Activated naive CD8-positive, alpha-beta T cell treated with anti-CD3 and anti-CD28 coated beads for 36 hours (primary cell): ENCODE measurements at places on chromosomes 13 and 19. TPM values are rescaled to one million over a fixed set of nuclear protein-coding genes. Genes with fewer than 3 reads are reported as not detected.

Gene ZGLP1
- 3.4 TPM for total RNA-seq

Gene RNASEH2A
- total RNA-seq, result 46.1 TPM

Gene SIGLEC8
- total RNA-seq, result not detected

- no peak for DNase-seq
Measured at GRCh38 chr13:29640665-29641064, 45.2 kb upstream of the SLC7A1 start.

GRCh38 chr19:12752056-12752781 is 628 bp downstream of the BEST2 start:
- no peak for DNase-seq

DNA sequence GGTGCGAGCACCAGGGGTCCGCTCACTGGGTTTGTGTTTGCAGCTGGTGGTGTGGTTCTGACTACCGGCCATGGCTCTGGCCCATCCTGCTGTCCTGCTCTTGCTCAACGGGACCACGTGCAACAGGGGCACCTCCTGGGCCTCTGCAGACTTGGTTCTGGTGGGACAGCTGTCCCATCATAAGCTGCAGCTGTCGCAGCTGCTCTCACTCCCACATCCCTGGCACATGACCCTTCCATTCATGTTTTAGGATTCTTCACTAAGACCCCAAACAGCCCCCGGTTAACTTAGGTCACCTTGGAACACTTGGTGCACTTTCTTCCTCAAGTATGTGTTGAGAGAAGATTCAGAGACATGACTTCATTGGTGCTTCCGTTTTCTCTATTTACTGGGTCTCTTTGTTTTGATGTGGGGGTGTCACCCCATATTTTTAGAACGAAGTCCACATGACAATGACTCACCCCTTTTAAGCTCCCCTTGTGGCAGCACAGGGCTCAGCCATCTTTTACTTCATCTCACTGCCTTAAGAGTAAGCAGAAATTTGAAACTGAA is 68.4 kb upstream of the ARHGEF7 start:
- DNase-seq, result no peak

DNA sequence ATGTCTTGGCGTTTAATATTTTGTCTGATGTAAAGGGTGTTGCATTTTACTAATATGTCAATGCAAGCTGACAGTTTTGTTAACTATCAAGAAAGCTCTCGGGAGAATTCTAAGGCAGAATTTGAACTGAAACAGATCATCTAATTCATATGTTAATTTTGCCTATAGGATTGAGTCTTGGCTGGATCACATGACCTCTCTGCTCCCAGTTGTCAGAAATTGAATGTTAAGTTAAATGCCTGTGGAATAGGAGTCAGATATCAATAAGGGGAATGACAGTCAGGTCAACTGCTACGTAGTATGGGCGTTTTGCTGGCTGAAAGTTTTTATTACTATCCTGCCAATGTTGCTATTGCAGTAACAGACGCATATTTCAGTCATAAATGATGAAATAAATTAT is 358.5 kb downstream of the MYO16 start:
- no peak for DNase-seq

DNA sequence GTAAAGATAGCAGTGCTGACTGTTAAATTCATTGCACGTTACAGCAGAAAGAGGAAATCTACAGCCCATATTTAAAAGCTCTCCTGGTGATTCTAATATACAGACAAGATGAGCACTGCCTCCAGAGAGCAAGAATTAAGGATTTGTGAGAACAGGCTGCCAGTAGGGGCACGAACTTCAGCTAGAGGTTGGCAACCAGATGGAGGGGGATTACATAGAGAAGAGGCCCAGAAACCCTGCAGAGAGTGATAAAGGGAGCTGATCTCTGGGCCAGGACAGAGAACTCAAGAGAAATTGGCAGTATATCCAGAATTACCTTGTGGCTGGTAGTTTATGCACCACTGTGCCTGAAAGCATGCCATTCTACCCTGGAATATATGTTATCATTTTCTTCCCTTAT is 144.8 kb downstream of the UFM1 start:
- DNase-seq, result no peak

- DNase-seq, result peak; percentile 32
Measured at GRCh38 chr19:30669329-30670010, 297.3 kb downstream of the ZNF536 start.

Gene LRP3
- 0.91 TPM for total RNA-seq

DNA sequence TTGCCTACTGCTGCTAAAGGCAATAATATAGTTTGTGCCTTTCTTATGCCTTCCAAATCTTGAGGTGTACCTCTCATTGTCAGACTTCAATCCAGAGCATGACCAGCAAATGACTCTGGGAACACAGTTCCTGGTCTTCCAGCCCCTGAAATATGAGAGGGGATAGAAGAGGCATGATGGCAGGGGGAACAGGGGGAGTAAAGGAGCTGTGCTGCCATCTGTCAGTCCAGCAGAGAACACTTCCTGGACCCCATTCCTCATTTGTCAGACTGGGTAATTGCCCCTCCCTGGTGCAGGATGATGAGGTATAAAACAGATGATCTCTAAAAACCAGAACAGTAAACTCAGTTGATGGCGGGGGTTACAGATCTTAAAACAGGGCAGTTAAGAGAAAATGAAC is 618.7 kb downstream of the DIAPH3 start:
- no peak for DNase-seq

Gene PRSS57
- not detected for total RNA-seq

Gene TJP3
- total RNA-seq, result 0.24 TPM

DNA sequence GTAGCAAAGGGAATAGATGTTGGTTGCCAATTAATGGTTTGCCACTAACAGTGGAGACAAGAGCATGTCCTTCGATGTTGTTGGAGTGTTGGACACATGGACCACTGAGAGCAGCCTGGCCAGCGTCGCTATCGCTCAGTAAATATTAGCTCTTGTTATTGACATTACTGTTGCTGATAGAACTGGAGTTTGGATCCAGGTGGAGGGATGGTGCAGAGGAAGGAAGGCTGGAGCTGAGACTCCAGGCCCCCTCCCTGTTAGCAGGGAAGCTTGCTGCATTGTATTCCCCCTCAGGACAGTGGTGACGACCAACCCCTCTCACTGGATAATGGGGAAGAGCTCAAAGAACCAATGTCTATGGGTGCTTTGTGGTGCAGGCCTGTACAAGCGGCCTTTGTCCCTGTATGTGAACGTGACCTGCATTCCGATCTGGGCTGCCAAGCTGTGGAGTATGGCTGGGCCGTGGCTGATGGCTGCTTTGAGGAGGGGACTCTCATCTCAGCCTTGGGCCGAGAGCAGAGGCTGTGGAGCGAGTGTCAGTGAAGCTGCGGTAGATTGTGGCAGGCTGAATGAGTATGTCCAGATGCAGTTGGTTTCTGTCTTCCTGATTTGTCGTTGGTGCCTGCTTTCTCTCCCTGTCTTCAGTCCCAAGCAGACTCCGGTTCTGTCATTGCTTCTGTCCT is 7.0 kb downstream of the CLASRP start:
- no peak for DNase-seq

DNA sequence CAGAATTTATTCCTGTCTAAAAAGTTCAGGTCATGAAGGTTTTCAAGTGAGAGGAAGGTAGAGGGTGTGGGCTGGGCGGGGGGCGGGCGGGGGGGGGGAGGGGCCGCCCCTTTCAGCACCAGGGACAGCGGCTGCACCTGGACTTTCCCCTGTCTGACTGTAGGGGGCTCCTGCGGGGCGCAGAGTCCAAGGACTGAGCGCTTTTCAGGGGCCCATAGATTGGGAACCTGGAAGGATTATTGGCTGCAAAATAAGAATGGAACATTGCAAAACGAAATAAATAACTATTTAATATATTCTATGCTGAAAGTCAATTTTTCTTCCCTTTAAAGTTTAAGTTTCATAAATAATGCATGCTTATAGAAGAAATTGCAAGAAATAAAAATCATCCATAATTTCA is 8.9 kb upstream of the CYP4F3 start:
- peak; percentile 22 for DNase-seq

DNA sequence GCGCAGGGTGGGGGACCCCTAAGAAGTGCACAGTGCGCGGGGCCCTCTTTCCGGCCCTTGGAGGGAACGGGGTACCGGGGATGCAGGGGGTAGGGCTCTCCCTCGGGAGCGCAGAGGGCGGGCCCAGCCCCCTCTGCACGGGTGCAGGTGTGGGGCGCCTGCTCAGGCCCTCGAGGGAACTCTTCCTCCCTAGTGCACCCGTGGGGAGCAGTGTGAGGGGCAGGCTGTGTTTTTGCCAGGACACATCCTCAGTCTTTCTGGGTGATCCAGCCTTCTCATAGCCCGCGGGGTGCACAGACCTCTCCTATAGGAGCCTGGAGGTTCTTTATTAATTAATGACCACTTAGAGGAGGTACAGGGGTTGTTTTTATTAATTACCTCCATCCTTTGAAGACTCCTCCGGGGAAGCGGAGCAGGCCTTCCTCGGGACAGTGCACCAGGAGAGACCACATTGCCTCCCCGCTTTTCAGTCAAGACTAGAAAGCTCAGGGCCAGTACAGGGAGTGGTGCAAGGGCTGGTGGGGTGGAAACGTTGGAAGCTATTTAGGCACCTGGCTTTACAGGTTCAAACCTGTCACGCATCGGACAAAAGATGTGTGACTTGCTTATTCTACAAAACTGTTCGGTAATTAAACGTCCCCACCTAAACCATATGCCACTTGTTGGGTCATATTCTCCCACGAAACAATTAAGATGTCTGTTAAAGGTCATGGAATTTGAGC is 598 bp upstream of the GJB6 start:
- no peak for DNase-seq

Gene OR7C1
- total RNA-seq, result not detected

GRCh38 chr13:37070145-37070695 is 10.7 kb upstream of the SUPT20H start:
- DNase-seq, result no peak

Gene CATSPERD
- total RNA-seq, result not detected

DNA sequence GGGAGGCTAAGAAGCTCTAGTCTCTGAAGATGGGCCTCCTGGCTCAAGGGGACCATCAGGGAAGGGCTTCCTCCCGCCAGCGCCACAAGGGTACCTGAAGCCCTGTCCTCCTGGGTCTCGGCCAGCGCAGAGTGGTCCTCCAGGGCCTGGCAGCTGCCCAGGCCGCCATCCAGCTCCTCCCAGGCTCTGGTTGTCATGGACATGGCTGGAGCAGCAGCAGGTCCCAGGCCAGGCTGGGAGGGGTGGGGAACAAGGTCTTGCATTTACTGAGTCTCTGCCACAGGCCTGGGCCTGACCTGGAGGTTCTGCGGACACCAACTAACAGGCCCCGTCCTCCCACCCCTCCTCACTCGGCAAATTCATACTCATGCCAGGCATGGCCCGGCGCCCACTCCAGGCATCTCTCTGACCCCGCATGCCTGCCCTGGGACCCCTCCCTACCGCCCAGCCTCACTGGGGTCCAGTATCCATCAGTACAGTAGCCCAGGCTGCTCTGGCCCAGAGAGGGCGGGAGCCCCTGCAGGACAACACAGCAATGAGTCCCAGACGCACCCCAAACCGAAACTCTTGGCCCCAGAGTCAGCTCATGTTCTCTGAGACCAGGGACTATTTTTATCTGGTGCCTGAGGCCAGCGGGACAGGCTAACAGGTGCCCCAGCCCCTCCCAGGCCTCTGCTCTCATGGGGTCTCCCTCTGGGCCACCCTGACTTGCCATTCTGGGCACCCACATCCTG is 938 bp downstream of the JSRP1 start:
- DNase-seq, result no peak

Gene KCNN4
- 41.5 TPM for total RNA-seq

- DNase-seq, result no peak
Measured at GRCh38 chr19:3979674-3980352, 5.5 kb downstream of the EEF2 start.

DNA sequence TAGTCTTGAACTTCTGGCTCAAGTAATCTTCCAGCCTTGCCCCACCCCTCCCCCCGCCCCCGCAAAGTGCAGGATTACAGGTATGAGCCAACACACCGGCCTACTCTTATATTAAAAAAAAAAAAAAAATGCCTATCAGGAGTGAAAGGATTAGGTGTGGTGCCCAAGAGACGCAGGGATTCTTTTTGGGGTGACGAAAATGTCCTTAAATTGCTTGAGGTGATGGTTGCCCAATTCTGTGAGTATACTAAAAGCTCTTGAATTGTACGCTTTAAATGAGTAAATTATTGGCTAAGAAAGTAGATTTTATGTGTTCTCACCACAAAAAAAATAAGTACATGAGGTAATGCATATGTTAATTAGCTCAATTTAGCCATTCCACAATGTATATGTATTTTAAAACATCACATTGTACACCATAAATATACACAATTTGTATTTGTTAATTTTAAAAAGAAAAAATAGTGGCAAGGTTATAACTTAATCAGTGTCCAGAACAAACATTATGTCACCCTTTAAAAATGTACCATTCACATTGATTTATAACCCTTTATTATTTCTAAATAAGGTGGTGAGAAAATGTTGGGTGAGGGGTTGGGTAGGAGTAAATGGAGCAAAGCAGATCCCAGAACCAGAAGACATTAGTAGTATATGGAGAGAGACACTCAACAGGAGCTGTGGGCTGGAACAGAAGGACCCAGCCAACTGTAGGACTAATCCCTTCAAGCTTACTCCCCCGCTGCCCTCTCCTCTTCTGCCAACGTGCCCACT is 3.9 kb downstream of the IGSF23 start:
- DNase-seq, result no peak

Gene TMEM190
- total RNA-seq, result not detected

DNA sequence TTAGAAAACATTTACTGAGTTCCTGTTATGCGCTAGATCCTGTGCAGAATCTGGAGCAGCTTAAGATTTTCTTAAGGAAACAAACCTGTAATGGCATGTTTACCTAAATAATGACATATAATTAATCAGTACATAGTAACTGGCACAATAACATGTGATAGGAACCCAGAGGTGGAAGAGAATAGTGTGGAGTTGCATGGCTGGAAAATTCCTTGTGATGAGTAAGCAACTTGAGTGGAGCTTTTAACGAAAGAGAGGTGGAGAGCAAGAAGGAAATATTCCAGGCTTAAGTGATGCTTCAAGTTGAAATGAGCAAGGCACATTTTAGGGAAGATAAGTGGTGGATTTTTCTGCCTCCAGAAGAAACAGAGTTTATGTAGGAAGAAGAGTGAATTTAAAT is 9.2 kb upstream of the GPC5 start:
- no peak for DNase-seq

Gene LYL1
- 2.9 TPM for total RNA-seq

Gene KLF1
- 0.34 TPM for total RNA-seq

DNA sequence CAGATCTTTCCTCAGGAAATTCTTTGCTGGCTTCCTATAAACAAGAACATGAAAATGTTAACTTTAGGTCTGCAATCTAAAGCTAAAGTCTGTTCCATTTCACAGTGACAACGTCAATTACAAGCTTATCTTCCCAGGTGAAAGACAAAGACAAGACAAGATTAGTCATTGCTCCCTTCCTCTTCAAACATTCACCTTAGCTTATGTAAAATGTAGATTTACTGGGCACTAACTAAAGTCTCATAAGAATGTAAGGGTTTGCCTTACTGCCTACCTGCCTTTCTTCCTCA is 17.2 kb downstream of the TNFSF14 start:
- no peak for DNase-seq

- no peak for DNase-seq
Measured at GRCh38 chr13:104953588-104953987, 1581.9 kb downstream of the EFNB2 start.

DNA sequence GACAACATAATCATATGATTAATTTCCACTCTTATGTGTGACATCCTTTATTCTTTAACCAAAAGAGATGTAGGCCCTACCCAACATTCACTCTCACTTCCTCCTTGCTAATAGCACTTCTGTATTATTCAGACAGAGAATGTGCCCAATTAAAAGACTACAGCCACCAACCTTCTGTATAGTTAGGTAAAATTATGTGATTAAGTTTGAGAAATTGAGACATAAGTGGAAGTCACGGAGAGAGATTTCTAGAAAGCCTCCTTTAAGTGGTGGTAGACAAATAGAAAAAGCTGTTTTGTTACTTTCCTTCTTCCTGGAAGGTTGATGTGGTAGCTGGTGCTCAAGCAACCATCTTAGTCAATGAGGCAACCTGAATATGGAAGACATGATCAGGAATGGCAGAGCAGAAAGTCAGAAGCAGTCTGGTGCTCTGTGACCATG is 14.8 kb downstream of the EPSTI1 start:
- DNase-seq, result no peak
